Activated CD4-positive, CD25-positive, alpha-beta regulatory T cell treated with anti-CD3 and anti-CD28 coated beads, Interleukin-2, amount 50 U/mL, for 16 hours (primary cell): ENCODE measurements at places on chromosomes 13 and 19.

DNA sequence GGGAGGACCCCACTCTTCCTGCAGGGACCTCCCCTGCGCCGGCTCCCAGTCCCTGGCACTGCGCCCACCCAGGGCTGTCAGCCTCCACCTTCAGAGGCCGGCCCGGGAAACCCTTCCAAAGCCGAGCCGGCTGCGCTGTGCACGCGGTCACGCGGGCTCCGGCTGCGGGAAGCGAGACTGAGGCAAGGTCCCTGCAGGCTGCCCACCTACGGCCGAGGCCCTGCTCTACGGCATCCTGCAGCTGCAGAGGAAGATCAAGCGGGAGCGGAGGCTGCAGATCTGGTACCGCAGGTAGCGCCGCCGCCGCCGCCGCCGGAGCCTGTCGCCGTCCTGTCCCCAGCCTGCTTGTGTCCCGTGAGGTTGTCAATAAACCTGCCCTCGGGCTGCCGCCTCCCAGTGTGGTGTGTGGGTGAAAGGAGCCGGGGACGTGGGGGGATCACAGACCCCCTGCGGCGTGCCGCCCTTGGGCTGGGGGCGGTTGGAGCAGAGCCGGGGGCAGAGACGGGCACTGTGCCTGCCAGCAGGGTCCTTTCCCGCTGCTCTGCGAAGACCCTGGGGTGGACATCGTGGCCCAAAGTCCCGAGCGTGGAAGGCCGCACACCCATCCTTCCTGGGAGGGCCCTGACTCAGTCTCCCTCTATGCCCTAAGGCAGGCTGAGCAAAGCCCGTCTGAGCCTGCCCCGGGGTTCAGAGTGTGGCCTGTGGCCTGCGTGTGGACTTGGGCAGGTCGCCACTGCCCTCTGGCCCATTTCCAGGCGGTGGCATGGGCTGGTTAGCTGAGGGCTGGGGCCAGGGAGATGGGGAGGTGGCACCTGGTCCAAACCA, 5.9 kb downstream of the GAMT start:
- no peak for DNase-seq

DNA sequence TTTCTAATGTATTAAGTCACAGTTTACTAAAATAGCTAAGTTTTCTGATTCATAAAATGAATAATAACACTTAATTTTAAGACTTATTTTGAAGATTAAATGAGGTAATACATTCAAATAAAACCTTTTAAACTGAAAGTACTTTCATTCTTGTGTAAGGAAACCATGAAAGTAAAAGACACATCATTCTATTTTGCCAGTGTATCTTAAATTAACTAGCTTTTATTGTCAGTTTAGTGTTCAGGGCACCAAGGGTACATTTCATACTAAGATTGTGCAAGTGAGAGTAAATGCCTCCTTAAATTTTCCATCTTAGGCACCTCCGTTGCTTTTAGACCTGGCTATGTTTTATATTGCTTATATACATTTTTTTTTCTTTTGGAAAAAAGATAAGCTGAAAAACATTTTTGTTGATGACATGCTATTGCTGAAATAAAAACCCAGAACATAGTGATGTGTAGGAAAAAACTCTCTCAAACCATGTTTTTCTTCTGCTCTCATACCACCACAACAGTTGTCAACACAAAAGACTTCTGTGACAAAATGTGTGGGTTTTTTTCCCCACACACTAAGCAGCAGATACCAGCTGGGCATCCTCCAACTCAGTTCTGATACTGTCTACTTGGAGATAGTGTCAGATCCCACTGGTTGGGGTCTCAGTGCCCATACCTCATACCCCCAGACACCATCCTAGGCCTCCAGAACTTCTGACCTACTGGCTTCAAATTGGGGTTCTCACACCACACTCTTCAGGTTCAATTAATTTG, 30.7 kb upstream of the LPAR6 start:
- no peak for DNase-seq

DNA sequence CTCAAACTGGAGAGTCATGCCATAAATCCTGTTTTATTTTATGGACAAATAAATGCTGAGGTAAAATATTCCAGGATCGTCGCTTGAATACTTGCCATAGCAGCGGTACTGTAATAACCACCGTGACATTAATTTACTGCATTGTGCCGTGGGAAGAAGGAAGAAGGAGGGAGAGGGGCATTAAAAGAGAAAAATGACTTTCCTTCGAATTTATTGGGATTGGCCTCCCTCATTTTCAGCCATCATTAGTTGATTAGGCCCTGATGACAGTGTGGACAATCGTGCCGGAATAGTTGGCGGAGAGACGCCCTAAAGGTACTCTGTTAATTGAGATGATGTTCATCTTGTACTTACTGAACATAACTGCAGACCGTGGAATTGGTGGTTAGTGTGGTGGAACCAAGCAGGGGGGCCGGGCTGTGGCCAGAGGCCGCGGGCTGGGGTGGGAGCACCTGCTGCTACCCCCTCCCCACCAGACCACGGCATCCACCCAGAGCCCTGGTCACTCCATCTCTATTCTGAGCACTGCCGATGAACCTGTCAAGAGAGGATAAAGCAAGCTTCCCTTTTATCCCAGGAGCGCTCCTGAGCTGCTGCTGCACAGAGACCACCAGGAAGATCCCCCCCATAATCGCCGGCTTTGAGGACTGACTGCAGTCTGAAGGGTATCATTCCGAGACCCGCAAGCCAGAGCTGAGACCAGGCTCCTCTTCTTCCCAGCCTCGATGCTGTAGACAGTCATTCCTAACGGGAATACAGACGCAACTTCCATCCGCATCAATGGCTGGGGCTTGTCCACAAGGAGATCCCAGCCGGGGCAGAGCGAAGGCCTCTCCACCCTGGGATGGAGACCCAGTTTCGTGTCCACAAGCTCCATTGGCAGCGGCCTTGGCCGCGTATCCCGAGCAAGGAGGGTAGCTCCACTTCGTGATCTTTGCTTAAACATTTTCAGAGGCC, 168.3 kb upstream of the TSHZ3 start:
- DNase-seq, result no peak

DNA sequence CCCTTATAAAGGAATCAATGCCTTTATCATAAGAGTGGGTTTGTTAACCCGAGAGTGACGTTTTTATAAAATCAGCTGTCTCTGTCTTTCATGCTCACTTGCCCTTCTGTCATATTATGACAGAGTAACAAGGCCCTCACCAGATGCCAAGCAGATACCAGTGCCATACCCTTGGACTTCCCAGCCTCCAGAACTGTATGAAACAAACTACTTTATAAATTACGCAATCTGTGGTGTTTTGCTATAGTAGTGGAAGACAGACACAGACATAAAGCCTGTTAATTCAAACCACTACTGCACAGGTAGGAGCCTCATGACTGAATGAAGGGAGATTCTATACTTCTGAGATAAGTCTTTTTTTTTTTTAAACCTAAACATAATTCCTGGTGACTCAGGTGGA, 4.6 kb downstream of the VN1R1 start:
- no peak for DNase-seq

DNA sequence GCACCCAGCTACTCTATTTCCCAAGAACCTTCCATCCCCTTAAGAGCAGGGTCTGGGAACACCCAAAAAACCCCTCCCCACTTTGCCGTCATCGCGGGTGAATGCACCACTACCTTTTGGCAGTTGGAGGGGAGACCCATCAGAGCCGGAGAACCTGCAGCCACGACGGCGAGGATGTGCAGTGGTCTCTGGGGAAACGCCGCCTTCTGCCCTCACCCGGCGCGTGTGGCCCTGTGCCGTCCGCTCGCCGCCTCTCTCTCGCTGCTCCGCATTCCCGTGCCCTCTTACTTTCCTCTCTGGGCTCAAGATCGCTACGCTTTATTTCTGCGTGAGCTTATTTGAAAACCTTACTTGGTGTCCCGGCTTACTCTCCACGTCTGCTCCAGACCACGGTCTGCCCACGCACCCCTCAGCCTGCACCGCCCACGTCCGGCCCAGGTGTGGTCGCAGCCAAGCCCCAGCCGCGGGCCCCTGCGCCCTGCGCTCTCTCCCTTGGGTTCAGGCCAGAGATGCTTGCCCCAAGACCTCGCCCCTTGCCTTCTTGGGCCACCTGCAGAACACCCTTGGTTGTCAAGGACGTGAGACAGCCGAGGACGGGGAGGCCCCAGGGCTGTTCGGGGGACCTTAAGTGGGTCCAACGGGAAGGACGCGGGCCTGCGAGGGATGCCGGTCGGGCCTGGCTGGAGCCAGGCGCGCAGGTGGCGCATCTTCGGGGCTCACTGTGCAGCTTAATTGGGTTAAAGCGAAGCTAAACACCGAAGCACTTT, 2.0 kb upstream of the MAB21L1 start:
- no peak for DNase-seq
